ENCODE measurements at places on chromosomes 1 and 21.

DNA sequence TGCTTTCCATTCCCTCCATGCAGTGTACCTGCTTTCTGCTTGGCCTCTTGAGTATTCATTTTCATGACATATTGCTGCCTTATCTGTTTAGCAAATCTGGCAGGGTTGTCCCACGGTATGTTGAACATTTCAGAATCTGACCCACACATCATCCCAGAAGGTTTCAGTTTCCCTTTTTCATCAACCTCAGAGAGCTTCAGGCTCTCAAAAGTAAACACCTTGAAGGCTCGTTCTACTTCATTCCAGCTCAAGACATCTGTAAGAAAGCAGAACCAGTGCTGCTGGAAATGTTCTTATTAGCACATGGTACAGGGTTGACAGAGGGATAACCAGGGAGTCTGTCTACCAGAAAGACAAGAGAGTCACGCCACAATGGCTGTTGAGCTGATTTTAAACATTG, 103.6 kb downstream of the SPAG17 start:
- DNase-seq, result no peak

DNA sequence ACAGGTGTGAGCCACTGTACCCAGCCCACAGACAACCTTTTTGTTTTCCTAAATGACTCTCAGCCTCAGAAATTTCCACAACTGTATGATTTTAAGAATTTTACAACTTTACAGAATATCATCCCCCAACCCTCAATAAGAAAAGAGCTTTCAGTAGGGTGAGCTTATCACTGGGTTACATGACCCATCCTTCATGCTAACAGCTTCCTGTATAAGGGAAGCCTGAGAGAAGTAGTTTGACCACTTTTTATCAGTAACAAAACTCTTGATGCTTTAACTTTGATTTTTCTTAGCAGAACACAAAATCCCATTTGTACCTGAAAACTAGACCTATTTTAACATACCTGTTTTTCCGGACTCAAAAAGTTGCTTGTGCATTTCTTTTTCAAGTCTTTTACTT, 9.7 kb upstream of the MYBPHL start:
- no peak for DNase-seq

DNA sequence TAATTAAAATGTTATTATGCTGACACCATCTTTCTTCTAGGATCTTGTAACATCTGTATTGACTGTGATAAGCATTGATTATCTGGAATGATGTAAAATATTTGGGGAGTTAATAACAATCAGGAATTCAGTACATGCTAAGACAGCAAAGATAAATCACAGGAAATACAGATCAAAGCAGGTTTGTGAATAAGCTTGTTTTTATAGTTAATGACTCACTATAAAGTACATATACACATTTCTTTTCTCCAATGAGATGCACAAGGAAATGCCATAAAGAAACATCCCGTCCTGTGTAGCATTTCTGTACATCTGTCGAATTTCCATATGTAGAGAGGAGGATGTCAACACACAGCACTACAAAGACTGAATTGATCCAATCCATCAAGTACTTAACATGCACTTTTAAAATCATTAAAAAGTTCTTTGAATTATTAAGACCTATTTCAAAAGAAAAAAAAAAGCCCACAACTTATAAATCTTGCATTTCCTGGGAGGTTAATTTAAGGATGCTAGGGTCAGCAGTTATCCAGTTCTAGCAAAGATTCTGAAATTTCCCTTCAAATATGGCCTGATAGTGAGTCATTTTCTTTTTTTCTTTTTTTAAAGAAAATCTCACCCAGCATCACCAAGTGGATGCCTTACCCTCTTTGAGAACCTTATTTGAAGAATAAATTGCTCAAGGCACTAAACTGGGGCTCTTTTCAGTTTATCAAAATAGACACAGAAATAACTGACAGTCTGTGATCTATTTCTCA, 243.2 kb upstream of the NR5A2 start:
- DNase-seq, result no peak

DNA sequence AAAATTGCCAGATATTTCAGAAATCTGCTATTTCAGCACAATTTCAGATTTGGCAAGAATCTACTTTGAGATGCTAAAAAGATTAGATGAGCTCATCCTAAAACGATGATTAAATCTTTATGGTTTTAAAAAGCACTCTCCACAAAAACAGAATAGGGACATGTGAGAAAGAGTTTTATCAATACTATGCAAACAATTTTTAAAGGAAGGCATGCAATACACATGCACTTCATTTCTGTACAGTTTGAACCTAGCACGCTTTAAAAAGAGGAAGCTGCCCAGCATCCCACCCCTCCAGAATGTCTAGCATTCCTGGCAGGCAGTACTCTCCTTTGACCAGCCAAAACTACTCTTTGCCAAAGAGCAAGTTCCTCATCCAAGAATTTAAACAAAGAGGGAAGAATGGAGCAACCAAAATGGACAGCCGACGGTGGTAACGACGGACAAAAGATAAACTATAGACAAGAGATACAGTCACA, 1.3 kb downstream of the ARHGAP29 start:
- no peak for DNase-seq

DNA sequence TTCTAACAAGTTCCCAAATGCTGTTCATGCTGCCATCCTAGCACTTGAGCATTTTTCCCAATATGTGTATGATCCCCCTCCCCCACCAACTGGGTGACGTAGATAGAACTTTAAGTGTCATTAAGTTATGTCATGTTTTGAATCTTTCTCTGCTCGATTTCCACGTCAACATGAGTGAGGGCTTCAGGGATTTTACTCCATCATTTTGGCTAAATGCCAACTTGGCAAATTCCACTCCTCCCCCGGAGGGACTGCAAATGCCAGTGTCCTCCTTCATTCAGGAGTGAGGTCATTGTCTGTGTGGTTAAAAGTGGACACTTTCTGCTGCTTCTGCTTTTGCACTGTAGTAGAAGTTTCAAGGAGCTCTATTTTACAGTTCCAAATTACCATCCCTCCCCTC, 201.7 kb downstream of the FGGY start:
- DNase-seq, result no peak

GRCh38 chr1:29081201-29081600, 42.5 kb downstream of the TMEM200B start:
- no peak for DNase-seq

DNA sequence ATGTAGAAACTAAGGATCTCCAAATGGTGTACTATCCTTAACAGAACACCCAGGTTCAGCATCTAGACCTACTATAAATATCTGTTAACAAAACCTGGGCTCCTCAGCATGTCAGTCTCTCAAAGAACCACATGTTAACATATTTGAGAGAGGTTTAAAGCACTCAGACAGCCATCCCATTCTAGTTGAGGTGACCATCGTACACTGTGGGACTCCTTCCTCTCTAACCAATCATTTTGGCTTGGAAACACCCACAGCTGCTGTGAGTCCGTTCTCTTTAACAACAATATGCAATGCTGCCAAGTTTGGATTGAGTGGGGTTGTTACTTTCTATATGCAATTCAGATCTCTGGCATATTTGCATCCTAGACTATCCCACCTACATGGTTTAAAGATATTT, 105.8 kb downstream of the MRPL39 start:
- DNase-seq, result no peak

GRCh38 chr1:34975771-34976170, 9.4 kb downstream of the TMEM35B start:
- DNase-seq, result no peak

DNA sequence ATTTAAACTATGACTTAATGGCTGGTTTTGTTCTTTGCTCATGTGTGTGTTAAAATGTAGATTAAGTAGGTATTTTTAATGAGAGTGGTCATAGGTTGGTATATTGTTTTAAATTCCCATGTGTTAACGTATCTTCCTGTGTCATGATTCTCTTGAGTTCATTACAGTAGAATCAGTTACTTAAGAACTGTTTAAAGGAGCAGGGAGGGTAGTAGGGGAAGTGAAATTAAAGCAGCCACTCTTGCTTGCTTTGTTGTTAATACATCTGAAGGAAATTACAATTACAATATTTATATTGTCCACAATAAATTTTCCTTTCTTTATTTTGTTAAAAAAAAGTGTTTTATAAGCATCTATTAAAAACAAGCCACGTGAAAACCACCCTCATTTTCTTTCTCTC, 119.2 kb upstream of the KIAA1614 start:
- no peak for DNase-seq

DNA sequence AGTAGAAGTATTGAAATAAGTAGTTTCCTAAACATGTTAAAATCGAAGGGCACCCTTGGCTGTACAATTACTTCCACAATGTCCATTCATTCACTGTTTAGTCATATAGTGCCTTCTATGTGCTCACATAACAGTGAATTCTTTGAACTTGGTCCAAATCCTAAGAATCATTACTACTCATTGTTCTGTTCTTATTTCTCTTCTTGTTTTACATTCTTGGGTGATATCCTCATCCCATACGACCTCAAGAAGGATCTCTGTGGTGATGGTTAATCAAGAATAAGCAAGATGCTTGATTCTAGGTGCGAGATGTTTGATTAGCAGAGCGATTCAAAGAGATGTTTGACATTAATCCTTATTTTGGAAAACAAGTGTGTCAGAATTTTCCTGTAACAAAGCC, 667.4 kb upstream of the ZP4 start:
- no peak for DNase-seq

DNA sequence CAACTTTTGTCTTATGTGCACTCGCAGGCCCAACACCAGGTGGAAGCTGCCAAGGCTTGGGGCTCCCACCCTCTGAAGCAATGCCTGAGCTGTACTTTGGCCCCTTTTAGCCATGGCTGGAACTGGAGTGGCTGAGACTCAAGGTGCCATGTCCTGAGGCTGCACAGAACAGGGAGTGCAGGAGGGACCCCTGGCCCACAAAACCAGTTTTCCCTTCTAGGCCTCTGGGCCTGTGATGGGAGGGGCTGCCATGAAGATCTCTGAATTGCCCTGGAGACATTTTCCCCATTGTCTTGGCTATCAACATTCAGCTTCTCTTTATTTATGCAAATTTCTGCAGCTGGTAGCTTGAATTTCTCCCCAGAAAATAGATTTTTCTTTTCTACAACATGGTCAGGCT, 57.6 kb downstream of the ROR1 start:
- no peak for DNase-seq

- no peak for DNase-seq
Measured at GRCh38 chr21:28230559-28230958, 762.1 kb downstream of the LTN1 start.

GRCh38 chr1:179066471-179066870, 15.4 kb upstream of the TOR3A start:
- DNase-seq, result no peak

DNA sequence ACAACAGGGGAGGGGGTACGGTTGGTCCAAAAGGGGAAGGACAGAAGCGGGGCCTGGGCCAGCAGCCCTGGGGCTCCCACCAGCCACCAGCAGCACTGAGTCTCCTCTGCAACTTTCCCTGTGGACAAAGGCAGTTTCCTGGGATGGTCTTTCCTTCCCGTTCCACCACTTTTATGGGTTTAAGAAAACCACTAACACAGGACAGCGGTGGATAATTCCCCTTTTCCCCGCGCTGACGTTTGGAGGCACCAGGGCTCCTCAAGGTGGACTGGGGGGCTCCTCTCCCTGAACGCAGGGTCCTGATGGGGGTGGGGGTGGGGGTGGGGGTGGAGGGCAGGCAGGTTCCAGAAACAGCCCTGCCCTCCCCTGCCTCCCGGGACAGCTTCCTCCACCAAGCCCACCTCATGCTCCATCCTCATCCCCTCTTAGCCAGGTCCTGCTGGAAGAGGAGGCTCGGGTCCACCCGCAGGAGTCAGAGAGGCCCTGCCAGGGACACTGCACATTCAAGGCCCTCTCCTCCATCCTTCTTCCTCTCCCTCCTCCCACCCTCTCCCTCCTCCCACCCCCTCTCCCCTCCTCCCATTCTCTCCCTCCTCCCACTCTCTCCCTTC, 4.8 kb upstream of the COL6A1 start:
- DNase-seq, result no peak

GRCh38 chr1:166870584-166870983, 5.5 kb downstream of the TADA1 start:
- no peak for DNase-seq

- DNase-seq, result no peak
Measured at GRCh38 chr1:7558921-7559869, 211.9 kb upstream of the VAMP3 start.

DNA sequence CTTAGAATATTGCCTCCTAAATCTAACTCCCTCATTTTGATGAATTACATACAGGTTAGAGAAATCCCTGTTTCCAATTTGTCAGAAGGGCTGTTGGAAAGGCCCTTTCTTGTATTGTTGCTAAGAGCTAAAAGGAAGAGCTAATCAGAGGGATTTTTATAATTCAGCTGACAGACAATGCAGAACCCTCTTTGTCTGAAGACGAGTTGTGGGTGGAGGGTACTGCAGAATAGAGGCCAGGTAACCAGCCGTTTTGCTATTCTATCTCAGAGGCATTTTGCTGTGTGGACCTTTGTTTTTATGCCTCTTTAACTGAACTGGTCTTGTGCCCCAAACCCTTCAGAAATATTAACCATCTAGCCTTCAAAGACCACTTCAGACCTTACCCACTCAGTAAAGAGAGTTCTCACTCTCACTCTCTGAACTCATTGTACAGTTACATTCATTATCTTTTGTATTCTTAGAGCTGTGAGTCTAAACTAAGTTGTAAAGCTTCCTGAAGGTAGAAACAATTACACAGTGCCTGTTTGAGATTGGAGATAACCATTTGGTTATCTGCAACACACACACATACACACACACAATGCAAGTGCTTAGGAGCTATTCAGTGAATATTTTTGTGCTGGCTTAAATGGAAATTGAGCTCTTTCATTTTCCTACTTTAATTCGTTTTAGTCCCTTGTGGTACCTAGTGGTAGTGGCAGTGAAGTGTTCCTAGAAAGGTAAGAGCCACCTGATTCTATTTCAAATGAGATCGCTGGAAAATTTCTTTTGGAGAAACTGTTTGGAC, 19.7 kb downstream of the KPNA6 start:
- no peak for DNase-seq

- no peak for DNase-seq
Measured at GRCh38 chr1:118828038-118828437, 160.1 kb downstream of the TBX15 start.

GRCh38 chr1:47859092-47859743, 138.0 kb downstream of the TRABD2B start:
- no peak for DNase-seq

DNA sequence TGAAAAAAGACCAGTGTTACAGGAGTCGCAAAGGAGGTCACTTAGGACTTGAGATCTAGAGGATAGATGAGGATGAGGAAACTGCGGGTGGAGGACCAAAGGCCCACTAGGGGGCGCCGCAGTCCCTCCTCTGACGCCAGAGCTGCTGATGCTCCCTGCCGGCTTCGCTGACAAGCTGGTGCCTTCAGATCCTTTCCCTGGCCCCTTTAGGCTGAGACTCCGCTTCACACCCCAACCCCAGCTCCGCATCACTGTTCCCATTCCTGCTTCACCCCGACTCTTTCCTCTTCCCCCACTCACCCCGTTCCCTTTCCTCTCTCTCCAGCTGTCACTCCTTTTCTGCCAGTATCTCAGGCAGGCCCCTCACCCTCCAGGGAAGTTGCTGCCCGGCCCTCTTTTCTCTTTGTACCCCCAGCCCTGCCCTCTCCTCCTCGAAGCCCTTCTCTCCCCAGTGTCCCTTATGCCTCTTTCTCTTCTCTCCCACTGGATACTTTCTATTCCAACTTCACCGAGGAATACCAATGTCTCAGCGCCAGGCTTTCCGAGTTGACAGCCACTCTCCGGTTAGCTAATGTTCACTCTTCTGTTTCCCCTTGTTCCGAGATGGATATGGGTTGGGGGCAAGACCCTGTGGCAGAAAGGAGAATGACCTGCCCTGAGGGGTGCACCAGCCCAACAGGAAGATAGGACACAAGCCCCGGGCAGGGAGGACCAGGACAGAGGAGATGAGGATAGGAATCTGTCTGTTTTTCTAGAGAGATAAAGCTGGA, 4.5 kb downstream of the KCNJ9 start:
- peak; percentile 62 for DNase-seq

Data from NCI-H1092 (cell line).